A375 (cell line): ENCODE measurements at places on chromosomes 16 and 17. TPM values are rescaled to one million over a fixed set of nuclear protein-coding genes. Genes with fewer than 3 reads are reported as not detected.

The KRTAP16-1 gene
- not detected in 2 replicates for total RNA-seq

The ZSCAN10 gene
- total RNA-seq = 0.26 and 2.2 TPM in 2 replicates

The NATD1 gene
- 2.3 and 2.6 TPM in 2 replicates for total RNA-seq

The WNK4 gene
- total RNA-seq = 16.1 and 27.3 TPM in 2 replicates

The SEPTIN12 gene
- total RNA-seq = 0.08 TPM in 1 of 2 replicates, not detected in the other

The EPN3 gene
- total RNA-seq = not detected in 2 replicates

The HSD17B2 gene
- not detected in 2 replicates for total RNA-seq

The IGSF6 gene
- 0.03 TPM in 1 of 2 replicates, not detected in the other for total RNA-seq

The TP53TG3D gene
- total RNA-seq = 2.2 and 3.8 TPM in 2 replicates

The SLC26A11 gene
- total RNA-seq = 6.5 and 7.2 TPM in 2 replicates

The CDH16 gene
- total RNA-seq = not detected in 2 replicates

The RNU2-1 gene
- total RNA-seq = not detected in 2 replicates

The TTLL6 gene
- total RNA-seq = 0.41 and 1.2 TPM in 2 replicates

The CDH3 gene
- 1.2 and 2.0 TPM in 2 replicates for total RNA-seq

The C17orf78 gene
- total RNA-seq = not detected in 2 replicates

The CA5A gene
- total RNA-seq = not detected in 2 replicates
